ENCODE measurements at places on chromosomes 6 and 20.
A peak's percentile ranks its signal among the peaks of the same experiment; 100 is the strongest.

- DNase-seq = no peak
These were observed 40.5 kb downstream of the RAB44 start for GRCh38 chr6:36738108-36738507.

DNA sequence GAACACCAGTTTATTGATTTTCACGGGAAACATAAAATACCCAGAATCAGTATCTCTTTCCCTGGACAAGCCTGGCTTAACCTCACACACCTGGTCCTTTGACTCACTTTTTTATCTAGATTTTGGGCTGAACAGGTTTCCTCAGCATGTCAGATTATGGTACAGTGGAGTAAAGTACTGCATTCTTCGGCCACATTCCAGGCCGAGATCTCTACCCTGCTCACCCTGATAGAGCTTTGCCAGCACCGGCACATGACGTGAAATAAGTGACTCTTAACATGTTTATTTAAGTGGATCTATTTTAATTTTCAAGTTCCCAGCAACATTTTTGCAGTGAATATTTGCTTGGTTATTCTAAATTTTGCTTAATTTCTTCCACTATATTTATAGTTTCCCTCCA is 79.0 kb upstream of the POPDC3 start:
- DNase-seq = peak; percentile 4

- DNase-seq = no peak
These were observed 52.5 kb downstream of the ATG5 start for GRCh38 chr6:106273087-106273486.

DNA sequence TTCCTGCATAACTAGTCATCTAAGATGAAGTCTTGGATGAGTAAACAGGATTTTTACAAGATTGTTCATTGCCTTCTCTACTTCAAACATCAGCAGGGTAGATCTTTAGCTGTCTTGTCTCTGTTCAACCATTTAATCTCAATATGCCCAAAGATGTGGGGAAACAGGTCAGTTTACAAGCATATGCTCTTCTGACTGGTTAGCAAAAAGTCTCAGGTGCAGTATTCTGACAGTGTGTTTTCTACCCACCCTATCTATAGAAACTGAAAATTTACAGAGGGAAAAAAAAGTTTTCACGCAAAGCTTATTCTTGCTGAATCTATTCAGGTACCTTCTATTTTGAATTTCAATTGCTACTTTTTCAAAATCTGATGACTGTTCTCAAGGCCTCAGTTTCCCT is 29.0 kb downstream of the MAP3K5 start:
- DNase-seq = no peak

DNA sequence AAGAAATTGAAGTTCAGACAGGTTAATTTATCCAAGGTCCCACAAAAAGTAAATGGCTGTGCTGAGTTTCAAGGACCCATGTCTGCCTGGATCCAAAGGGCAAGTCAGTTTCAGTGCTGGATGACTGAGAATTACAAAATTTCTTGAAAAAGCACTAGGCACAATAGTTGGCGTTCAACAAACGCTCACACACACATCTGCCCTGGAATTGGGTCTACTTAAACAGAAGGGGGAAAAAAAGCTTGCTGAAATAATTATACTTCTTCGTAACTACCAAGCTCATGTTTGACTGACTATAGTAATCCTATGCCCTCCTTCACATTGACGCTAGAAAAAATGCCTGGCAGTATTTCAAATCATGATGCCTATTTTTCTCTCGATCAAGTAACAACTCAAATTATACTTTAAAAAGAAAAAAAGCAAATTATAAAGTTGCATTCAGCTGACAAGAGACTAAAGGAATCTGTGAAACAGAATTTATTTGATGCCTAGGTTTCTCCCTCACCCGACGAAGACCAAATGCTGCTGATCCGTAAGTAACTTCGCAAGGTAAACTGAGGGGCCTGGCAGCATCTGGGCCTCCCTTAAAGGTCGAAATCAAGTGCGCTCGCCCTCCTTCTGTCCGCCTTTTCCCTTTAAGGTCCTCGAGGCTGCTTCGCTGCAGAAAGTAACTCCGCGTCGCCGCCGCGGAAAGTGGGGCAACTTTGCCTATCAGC is 650 bp upstream of the CD2AP start:
- peak; percentile 58 for DNase-seq

- no peak for DNase-seq
These were observed 28.6 kb upstream of the CCN2 start for GRCh38 chr6:131979515-131980337.

DNA sequence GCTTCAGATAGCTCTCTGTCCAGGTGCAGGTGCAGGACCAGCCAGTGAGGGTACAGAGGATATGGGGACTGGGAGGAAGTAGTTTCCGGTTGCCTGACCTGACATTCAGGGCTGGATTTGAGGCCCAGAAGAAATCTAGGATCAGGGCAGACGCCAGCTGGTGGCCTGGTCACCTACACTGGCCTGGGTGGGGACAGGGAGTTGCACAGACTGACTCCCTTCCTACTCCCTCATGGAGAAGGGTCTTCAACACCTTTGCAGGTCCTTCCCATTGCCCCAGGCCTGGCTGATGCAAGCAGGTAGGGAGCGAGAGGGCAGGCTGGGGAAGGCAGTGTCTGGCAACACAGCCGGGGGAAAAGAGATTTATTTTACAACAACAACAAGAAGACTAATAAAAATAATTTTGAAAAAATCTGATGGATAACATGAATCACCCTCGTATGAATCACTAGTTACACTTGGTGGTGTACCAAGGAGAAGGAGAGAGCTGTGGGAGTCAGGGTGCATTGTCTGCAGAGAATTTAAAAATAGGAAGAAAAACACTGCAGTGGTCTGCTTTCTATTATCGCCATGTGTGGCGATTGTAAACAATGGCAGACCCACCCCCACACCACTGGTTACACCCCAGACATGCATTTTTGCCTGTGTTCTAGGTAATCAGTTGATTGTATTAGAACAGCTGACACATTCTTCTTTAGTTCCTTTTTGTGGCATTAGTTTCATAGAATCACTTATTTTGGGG is 62.3 kb upstream of the SNX9 start:
- no peak for DNase-seq

All from hematopoietic multipotent progenitor cell treated with erythropoietin and hydrocortisone succinate and interleukin-3 and kit ligand, for 6 days (in vitro differentiated cells).